Central memory CD4-positive, alpha-beta T cell (primary cell): ENCODE measurements at places on chromosomes 2 and 18.

- no peak for DNase-seq
Measured at GRCh38 chr2:206585335-206585734, 57.0 kb upstream of the FAM237A start.

GRCh38 chr2:233468047-233468740, 98.4 kb downstream of the USP40 start:
- DNase-seq, result no peak

- no peak for DNase-seq
Measured at GRCh38 chr2:76316691-76317090, 606.0 kb upstream of the GCFC2 start.

DNA sequence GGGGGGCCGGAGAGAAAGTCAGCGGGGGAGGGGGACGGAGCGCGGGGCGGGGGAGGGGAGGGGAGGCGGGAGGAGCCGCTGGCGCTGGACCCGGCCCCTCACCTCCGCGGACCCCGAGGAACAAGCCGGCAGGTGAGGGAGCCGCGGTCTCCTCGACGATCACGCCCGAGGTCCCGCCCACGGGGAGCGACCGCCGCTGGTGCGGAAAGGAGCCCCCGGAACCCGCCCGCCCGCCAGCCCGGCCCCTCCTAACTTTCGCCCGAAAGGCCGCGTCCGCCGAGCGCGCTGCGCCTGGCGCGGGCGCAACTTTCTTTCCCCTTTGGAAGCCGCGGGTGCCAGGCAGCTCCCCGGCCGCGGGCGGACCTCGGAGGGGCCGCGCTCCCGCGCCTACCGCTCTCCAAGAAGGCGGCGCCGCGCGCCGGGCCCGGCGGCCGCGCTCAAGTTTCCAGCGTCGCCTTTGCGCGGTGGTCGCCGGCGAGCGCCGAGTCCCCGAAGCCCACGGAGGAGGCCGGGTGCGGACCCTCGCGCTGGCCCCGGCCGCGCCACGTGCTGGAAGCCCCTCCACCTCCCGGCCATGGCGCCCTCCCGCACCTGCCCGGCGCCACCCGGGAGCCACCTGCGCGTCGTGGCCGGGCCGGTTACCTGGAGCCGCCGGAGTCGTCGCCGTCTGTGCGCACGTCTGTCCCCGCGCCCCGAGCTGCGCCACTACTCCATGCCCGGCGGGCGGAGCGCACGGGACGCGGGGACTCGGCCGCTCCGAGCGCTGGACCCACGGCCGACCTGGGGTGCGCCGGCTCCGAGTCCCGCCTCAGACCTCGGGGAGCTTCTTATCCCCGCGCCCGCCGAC, at the start of gene ALKAL2:
Gene ALKAL2, minus strand, starts transcription at position 181 of the 847 bp plus-strand sequence. CDS start 256 bp downstream, outside the sequence.
- DNase-seq, result no peak

DNA sequence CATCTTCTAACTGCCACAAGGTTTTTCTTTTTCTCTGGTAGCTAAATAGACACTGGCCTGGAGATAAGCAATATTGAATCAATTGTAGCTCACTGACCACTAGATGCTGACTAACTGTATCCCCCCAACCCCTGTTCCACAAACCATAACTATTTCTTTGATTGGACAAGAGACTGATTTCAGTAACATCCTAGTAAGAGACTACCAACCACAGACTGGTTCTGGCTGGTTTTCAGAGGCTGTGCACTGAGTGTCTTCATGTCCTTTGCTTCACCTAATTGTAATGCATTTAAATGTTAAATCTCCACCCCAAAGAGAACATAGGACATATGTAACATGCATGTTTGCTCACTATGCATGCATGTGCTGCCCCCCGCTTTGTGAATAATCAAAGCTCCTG, 3.2 kb upstream of the AAK1 start:
- DNase-seq, result no peak

GRCh38 chr2:216696321-216696720, 972 bp upstream of the IGFBP5 start:
- DNase-seq, result no peak

DNA sequence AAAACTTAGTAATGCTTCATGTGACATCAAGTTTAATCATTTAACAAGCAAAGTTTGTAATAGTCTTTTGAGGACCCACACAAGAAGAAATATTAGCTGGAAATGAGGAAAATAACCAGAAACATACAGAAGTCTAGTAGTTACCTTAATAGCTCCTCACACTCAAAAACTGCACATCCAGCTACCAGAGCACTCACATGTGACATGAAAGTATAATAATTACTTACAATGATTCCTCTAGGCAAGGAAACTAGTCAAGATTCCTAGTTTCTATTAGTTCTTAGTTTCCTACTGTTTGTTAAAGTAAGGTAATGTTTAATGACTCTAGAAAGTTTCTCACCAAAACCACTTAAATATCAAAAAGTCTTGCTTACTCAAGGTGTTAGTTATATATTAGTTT, 335.8 kb downstream of the RAD51AP2 start:
- no peak for DNase-seq

DNA sequence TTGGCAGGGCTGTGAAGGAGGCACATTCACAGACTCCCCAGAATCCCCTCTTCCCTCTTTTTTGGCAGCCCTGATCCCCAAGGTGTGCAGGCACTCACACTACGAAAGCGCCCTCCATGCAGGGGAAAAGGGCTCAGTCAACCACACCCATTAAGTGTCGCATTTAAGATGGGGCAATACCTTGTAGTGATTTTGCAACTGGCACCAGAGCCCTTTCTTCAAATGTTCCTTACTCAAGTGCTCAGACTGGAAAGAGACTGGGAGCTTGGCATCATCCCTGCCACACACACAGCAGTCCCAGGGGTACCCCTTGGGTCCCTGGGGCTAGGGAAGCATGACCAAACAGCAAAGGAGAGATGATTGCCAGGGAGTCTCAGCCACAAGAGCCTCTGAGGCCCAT, 190.1 kb downstream of the HAUS1 start:
- no peak for DNase-seq

GRCh38 chr2:190506666-190507065, 27.9 kb downstream of the NEMP2 start:
- DNase-seq, result no peak

GRCh38 chr2:588074-588645, 89.0 kb downstream of the TMEM18 start:
- no peak for DNase-seq

GRCh38 chr2:137173463-137173862, 408.1 kb downstream of the THSD7B start:
- DNase-seq, result no peak

GRCh38 chr2:119871725-119872124, 112.0 kb downstream of the PTPN4 start:
- no peak for DNase-seq

GRCh38 chr18:54879691-54880090, 51.4 kb downstream of the RAB27B start:
- DNase-seq, result no peak

- no peak for DNase-seq
Measured at GRCh38 chr2:113767811-113768460, 11.5 kb upstream of the SLC35F5 start.

- DNase-seq, result no peak
Measured at GRCh38 chr2:233934524-233934923, 17.4 kb downstream of the TRPM8 start.

GRCh38 chr2:199488772-199489400, 31.1 kb upstream of the SATB2 start:
- DNase-seq, result peak; percentile 21

DNA sequence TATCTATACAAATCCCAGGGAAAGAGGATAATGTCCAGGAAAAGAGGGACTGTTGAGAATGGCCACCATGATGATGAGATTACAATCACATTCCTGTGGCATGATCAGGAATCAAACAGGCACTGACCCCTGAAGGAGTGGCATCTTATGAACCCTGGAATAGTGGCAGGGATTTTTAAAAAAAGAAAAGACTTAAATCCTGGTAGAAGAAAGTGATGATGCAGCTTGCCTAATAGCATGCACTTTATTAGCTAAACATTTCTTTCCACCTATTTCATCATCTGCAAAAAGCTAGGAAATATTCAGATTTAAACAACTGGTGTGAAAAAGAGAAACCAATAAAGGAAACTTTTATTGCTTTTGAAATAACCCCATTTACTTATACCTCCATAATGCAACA, 87.2 kb upstream of the FSHR start:
- no peak for DNase-seq

GRCh38 chr18:6563896-6564295, 149.2 kb upstream of the L3MBTL4 start:
- no peak for DNase-seq

- no peak for DNase-seq
Measured at GRCh38 chr2:23692263-23692662, 234.7 kb downstream of the ATAD2B start.
